ENCODE measurements at places on chromosomes 11 and 22.

GRCh38 chr11:78633516-78634310 is 59.0 kb upstream of the NARS2 start:
- DNase-seq: no peak

DNA sequence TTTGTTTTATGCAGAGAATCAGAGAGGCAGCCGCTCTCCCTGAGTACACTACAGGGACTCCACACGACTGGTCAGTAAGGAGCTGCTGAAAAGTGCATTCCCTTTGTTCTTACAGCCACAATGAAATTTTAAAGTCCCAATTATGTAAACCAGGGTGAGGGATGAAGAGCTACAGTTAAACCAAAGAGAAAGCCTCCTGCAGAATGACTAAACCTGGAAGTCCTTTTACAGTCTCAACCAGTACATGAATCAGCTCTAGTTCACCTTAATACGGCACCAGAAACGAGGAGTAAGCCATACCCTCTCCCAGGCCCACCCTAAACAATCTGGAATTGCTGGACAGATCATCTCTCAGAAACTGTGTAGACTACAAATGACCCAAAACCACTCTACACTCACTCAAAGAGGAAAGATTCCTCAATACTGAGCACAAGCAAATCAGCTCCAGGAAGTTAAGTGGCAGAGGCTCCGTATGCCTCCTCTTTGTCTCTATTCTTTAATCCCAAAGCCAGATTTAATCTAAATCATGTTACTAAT is 113.1 kb downstream of the RBFOX2 start:
- DNase-seq: no peak

- DNase-seq: no peak
Measured at GRCh38 chr22:36743011-36743410, 32.9 kb downstream of the IFT27 start.

- DNase-seq: no peak
Measured at GRCh38 chr22:30115705-30116104, 35.4 kb downstream of the HORMAD2 start.

GRCh38 chr11:102610200-102610599 is 14.9 kb downstream of the MMP20 start:
- DNase-seq: no peak

Data from activated naive CD4-positive, alpha-beta T cell treated with anti-CD3 and anti-CD28 coated beads, Interleukin-2, amount 50 U/mL, for 16 hours (primary cell).